ENCODE measurements at places on chromosomes 4 and X.

DNA sequence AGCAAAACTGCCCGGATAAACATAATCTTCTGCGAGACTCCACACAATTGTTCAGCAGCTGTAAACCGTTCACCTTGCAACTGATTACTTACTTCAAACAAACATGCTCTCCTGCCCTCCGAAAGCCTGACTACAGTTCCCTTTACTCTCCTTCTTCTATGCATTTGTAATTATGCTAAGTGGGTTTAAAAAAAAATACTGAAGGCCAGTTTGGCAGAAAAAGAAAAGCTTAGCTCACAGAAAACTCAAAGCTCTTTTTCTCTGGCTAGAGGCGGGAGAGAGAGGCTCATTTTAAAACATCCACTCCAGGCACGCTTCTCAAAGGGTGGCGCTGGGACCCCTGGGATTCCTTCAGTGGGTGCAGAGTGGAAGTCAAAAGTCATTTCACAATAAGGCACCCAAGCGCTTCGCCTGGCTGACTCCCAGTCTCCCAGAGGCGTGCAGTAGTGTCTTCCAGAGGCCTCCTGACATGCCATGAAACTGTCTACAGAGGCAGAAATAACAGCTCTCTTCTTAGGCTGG lies 1.9 kb downstream of the DHRSX start:
- no peak for DNase-seq

DNA sequence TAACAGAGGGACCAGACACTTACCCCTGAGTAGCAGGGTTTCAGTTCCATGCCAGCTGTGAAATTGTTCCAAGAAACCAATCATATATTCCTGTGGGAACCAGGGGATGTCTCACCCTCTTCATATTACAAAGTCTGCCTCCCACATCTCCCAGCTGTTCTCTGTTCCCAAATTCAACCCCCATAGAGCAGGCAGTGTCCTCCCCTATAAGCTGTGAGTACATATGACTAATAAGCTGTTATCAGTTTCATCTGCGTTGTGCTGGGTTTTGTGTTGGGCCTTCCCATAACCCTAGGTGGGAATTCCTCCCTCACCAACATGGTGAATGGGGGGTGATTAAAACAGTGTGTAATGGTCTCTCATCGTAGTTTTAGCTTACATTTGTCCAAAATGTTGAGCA lies 41.0 kb downstream of the CEP44 start:
- no peak for DNase-seq

DNA sequence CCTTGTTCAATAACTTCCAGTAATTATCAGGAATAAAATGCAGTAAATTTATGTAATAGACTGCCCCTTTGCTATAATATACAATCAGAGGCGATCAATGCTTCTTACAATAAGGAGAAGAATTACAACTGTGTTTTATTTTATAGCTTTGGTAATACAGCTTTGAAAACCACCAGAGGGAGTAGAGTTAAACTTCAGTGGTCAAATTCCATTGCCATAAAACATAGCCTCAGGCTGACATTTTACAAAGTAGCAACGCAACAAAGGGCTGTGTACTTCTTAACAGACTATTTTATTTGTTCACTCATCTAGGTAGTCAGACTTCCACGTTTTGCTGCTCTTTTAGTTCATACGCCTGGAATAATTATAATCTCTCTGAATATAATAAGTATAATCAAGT lies 58.5 kb downstream of the TEX13C start:
- no peak for DNase-seq

DNA sequence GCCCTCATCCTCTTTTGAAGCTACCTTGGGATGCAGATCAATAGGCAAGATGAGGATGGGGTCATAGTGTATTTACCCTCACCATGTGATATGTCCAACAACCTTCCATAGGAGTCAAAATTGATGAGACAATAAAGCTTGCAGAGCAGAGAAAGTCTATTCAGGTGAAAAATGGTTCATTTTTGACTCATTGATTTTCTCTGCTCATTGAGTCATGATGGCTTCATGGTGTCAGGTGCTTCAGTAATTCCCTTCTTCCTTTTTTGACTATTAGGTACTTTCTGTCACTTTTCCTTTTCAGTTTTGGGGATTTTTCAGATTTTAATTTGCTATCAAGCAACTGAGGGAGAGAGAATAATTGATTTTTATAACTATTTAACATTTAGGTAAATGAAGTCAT lies 55.9 kb upstream of the IL2 start:
- no peak for DNase-seq

DNA sequence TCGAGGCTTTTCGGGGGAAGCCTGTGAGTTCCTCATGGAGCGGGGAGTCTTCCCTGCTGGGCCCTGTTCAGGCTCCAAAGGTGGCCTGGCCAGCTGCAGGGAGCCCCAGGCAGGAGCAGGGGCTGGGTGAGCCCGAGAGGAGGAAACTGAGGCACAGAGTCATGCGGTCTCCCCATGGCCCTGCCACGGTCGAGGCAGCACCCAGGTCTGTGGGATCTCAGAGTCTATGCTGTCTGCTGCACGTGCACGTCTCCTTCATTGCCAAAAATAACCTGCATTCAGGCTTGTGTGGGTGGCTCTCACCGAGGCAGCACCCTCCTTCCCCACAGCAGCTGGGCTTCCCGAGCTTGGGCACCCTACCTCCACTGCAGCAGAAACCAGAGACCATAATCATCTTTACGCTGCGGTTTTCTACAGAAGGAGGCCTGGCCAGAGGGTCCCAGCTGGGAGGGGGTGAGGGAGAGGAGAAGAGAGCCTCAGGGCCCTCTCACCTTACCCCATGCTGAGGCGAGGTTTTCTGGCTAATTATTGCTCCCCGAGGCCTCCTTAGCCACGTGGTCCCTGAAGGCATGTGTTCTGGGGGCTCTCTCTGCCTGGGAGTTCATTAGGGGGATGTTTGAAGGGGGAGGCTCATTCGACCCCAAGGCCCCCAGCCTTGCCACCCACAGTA lies 64.3 kb downstream of the CPZ start:
- DNase-seq, result no peak

DNA sequence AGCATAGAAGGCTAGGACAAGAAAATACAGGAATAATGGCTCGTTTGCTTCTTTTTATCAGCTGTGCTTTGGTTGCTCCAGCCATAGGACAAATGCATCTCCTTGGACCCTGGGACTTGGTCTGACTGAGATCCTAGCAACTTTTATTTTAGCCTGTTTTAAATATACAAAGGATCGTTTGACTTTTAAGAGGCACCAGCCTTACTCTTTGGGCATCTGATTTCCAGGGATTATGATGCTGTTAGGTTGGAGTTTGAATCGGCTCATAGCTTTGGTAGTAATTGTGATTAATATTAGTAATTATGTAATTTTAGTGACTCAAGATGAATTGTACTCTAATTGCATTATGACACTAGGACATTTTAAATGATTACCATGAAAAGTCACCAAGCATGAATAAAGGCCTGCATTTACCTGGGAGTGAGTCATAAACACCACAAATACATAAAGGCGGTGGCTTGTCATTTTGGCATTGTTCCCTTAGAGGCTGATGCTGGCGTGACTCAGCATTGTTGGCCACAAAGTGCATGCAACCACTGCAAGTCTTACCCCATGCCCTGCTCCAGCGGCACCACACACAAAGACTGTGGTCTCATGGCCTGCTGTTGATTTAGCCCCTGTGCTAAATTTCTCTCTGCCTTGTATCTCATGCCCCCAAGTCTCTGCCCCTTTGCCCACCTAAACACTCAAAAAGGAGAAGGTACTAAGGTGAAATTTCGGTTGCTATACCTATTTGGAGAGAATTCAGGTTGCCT lies 12.4 kb downstream of the GPAT3 start:
- no peak for DNase-seq

DNA sequence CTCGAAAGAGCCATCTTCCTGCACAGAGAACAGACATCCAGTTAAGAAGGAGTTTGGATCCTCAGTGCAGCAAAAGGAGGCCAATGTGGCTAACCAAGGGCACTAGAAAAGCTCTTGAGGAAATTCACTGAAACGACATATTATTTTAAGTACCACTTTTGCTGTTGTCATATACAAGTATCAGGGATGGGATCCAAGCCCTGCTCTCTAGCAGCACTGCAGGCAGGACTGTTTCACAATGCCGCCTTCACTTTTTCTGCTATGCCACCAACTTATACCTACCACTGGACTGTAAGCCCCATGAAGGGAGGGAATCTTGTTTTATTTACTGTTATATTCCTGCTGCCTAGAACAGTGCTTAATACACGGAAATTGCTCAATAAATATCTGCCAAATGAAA lies 299.0 kb downstream of the NR3C2 start:
- DNase-seq, result no peak

DNA sequence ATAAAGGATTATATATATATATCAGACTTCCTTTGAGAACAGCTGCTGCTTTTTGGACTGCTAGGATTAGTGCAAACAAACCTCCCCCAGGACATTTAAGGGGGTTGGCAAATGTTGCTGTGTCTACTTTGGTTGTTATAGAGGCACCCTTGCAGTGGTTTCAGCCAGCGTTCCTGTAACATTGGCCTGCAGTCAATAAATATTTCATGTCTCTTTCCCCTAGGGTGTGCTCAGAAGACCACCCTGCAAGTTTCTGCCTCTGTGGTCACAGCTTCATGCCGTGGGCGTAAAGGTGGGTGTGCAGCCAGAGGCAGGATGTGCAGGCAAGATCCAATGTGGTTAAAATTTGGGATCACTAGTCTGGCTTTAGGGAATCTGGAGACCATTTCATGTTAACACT lies 28.9 kb downstream of the FGF5 start:
- DNase-seq, result no peak

DNA sequence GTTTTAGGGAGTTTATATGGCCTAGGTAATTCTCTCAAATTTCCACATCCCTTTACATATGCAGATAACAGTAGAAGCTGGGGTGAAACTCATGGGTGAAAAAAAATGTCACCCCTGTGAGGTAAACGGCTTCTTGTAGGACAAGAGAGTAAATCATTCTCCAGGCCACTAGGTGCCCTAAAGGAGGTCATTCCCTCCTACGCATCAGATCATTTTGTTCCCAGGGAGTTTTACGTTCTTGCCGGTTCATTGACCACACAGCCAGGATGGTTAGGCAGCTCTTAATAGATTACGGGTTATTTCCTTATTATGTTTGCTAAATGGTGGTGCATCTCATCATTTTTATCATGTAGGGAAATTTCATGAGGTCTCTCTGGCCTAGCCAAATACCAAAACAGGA lies 225.8 kb upstream of the NOCT start:
- no peak for DNase-seq

DNA sequence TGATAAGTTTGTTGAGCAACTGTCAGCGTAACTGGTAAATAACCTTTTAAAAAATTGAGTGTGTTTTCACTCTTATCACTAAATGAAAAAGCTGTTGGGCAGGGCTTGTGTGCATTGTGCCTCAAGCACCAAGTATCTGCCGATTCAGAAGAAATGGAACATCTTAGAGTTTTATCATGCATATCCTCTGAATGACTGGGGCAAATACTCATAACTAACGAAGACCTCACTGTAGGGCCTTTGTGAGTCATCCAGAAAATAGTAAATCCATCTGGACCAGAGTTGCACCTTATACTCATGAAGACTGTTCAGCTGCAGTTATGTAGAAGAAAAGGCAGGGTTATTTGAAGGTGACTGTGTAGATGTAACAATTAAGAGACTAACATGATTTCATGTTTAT lies 222.1 kb downstream of the CAMK2D start:
- DNase-seq, result no peak

DNA sequence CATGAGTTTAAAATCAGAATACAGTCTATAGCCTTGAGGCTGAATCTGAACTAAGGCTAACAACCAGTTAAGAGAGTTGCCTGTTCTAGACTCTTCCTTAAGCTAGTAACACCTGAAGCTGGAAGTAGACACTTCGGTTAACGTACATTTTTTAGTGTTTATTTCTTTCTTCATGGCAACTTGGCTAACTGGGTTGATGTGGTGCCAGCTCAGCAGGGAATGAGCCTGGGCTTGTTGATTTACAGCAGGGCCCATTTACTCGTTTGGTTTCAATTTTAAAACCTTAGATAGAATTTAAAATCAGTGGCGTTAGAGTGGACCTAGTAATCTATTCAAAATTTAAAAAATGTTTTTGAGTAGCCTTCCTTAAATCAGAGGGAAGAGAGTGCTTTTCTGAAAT lies 137.6 kb upstream of the ESX1 start:
- DNase-seq, result no peak

DNA sequence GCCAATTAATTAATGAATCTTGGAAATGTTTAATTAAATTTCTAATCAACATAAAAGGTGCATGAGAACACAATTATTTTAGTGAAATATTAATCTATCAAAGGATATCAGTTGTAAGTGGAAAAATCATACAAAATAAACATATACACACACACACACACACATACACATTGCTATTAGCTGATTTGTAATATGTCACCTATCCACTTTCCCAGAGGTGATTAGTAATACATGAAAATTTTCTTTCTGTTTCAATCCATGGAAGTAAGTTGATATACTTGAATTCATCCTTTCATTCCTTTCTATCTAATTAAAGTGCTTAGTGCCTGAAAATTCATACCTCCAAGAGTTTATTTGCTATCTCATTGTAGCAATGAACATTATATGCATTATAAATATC lies 213.7 kb downstream of the EPHA5 start:
- no peak for DNase-seq

DNA sequence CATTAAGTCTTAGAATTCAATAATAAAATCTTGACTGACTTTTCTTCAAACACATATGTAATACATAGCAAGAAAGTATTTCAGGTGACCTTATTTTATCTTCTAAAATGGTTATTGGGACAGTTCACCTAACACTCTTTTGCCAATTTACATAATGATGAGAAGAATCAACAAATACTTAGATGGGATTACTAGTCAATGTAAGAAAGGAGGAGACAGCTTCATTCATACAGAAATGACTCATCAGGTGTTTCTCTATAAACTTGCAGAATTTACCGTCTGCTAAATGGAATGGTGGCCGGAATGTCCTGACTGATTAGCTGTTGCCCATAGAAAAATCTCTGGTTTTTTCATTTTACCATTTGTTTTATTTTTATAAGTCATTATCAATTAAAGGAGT lies 115.0 kb upstream of the ETNPPL start:
- DNase-seq, result no peak

GRCh38 chr4:82984459-82984858 lies 26.2 kb downstream of the LIN54 start:
- no peak for DNase-seq

DNA sequence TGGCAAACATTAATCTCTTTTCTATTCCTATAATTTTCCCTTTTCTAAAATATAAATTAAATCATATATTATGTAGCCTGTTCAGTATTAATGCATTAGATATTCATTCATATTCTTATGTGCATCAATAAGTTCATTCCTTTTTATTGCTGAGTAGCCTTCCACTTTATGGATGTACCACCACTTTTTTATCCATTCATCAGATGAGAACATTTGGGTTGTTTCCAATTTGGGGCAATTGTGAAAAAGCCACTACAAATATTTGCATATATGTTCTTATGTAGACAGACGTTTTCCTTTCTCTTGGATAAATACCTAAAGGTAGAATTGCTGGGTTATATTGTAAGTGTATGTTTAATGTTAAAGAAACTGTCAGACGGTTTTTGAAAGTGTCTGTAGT lies 79.4 kb upstream of the MAPK10 start:
- no peak for DNase-seq

- no peak for DNase-seq
These were observed 77.1 kb downstream of the TBCK start for GRCh38 chr4:106238820-106239420.

- no peak for DNase-seq
These were observed 20.4 kb downstream of the EREG start for GRCh38 chr4:74385386-74385785.

- DNase-seq, result no peak
These were observed 1215.8 kb downstream of the RAPGEF2 start for GRCh38 chr4:160318567-160319220.

All from hippocampal formation (tissue), 2 donors.